Endothelial cell (in vitro differentiated cells): ENCODE measurements at places on chromosomes 2 and 18. TPM values are rescaled to one million over a fixed set of nuclear protein-coding genes. Genes with fewer than 3 reads are reported as not detected.

OSBPL6 gene
- 3.0 TPM for total RNA-seq

DNA sequence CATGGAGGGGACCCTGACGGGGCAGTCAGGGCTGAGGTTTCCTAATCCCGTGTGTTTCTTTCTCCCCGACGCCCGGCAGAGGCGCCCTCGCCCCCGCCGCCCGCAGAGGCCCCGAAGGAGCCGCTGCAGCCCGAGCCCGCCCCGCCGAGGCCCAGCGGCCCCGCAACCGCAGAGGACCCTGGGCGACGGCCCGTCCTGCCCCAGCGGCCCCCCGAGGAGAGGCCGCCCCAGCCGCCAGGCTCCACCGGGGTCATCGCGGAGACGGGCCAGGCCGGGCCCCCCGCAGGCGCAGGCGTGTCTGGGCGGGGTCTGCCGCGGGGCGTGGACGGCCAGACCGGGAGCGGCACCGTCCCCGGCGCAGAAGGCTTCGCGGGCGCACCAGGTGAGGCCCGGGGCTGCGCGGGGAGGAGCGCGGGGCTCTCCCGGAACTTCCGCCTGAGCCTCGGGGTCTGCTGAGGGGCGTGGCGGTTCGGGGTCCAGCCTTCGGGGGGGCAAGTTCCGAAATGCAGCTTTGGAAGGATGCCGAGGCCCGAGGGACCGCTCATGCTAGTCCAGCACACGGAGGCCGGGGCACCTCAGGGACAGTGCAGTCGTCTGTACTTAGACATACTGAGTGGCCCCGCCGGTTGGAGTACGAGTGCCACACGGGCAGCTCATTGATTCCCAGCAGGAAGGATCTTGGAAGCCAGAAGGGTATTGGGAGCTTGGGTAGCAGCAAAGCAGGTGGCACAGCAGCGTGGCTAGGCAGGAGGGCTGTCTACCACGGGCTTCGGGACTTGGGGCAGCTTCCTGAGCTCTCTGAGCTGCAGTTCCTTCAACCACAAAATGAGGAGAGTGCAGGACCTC is 60.1 kb downstream of the EMILIN2 start:
- DNase-seq, result peak; percentile 49

DNA sequence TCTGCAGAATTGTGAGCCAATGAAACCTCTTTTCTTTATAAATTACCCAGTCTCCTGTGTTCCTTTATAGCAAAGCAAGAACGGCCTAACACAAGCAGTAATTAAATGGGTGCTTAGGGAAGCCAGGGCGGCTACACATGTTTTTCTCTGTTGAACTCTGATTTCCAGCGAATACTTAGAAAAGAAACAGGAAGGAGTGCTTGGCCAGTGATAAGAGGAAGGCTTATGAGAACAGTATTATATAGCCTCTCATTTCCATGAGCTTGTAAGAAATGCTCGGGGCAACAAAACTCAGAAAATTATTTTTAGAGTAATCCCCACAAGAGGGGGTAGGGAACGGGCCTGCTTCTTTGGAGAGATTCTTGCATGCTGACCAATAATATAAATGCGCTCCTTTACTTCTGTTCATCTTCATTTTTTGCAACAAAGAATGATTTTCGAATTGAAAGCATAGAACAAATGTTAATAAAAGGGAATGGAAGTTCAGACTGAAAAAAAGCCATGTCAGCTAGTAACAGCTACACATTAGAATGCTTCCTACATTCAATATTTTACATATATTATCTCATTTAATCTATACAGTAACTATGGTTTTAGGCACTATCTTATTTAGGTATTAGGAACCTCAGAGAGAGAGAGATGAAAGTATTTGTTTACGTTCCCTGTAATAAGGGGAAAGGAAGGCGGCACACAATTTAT is 49.7 kb upstream of the CCDC85A start:
- DNase-seq, result no peak

DNA sequence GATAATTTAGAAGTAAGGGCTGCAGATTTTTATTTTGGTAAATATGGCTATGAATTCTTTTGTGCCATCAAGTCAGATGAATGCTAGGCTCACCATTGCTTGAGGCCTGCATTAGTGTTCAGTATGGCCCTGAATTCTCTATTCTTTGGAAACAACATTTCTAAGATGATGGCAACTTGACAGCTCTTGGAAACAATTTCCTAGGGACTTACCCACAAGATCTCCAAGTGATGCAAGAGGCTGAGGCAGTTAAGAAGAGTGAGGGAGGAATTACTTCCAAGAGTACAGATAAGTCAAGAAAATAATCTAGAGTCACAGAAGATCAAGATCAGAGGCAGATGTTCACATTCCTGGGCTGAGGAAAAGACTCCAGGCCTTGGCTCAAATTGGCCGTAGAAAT is 129.1 kb downstream of the NRP2 start:
- no peak for DNase-seq

DNA sequence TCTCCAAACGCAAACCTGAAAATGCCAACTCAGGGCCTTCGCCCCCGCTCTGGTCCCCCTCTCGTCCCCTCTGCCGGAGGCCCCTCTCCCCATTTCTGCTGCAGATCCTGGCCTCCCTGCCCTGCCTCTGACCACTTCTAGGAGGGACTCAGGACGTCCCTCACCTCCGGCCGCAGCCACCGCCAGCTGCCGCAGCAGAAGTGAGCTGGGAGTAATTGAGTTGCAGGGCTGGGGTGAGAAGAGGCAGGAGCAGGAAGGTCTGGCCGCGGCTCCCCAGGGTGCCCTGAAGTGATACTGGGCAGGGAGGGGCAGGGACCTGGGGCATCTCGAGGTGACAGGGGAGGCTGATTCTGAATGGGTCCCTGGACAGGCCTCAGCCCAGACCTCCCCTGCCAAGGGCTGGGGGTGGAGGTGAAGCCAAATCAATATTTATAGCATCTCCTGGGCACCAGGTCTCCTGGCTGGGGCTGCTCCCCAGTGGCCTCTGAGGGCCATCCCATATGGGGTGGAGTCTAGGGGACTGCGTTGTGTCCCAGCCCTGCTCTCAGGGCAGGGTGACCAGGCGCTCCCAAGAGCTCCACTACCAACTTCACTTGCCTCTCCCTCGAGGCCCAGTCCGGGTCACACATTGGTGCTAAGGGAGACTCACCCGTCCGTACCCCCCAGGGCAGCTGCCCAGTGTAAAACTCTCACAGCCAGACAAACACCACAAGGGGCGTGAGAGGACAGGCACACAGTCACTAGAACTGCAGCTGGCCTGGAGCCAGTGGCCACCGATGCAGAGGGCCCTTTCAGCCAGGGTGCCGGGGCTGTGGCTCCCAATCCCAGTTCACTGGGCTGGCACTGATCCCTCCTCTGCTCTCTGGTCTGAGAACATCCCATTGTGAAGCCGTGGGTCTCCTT is 33.0 kb downstream of the KCNIP3 start:
- no peak for DNase-seq
